Mesothelial cell of epicardium (in vitro differentiated cells): ENCODE measurements at places on chromosomes 12 and 14.

GRCh38 chr12:131634037-131634436, 76.9 kb upstream of the SFSWAP start:
- no peak for DNase-seq

GRCh38 chr12:59181196-59181777, 261.0 kb upstream of the LRIG3 start:
- no peak for DNase-seq

- no peak for DNase-seq
Measured at GRCh38 chr12:130547480-130548155, 168.5 kb downstream of the RIMBP2 start.

- DNase-seq: no peak
Measured at GRCh38 chr12:96720363-96720705, 186.7 kb upstream of the NEDD1 start.

DNA sequence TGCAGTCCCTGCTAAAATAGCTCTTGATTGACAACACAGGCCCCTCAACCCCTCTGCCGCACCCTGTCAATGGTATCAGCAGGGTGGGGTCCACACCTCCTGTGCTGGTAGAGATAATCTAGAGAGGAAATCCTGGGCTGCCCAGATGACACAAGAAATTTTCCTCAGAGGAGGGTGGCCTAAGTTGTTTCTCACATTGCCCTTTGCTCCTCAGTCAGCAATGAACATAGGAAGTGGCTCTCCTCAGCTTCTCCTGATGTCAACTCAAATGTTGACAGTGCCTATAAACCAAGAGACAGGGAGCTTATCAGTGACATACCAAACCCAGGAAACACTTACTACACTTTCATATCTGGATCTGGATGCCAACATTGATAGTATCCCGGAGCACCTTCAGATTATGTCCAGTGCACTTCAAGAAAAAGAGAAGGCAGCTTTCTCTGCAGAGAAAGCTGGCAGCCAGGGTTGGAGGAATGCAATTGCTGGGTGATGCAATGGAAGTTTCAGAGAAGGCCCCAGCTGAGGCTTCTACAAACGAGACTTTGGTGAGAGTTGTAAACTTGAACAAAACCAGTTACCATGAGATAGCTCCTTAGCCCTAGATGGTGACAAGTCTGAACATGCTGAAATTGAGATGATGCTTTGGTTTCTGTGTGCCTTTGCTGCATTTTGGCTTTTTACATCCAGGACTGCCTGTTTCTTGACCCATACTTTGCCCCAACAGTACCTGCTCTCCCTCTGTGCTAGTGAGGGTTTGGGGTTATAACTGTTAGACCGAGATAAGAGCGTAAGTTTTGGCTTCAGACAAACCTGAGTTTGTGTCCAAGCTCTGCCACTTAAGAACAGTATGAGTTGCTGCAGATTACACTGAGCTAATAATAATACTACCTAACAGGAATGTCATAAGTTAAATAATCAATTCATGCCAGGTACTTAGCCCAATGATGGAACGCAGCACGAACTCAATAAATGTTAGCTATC, 183.5 kb downstream of the NUAK1 start:
- DNase-seq: no peak

GRCh38 chr12:28110329-28110728, 79.9 kb upstream of the CCDC91 start:
- no peak for DNase-seq

- DNase-seq: no peak
Measured at GRCh38 chr14:89519040-89519439, 102.0 kb upstream of the FOXN3 start.

DNA sequence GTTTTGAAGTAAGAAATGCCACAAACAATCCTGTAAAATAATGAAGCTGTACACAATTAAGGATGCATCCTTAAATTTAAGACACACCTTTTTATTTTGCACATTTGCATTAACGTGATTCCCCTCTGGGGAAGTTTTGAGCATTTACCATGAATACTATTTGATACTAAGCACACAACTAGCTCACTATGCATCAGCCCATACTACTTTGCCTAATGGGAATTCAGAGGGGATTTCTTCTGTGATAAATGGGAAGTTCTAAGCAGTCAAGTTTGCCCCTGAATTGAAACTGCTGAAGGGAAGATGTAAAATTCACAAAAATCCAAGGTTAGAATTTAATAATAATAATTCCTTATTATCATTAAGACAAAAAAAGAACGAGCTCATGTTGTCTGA, 27.4 kb downstream of the SINHCAF start:
- DNase-seq: no peak
